ENCODE measurements at places on chromosomes 1 and 21.

DNA sequence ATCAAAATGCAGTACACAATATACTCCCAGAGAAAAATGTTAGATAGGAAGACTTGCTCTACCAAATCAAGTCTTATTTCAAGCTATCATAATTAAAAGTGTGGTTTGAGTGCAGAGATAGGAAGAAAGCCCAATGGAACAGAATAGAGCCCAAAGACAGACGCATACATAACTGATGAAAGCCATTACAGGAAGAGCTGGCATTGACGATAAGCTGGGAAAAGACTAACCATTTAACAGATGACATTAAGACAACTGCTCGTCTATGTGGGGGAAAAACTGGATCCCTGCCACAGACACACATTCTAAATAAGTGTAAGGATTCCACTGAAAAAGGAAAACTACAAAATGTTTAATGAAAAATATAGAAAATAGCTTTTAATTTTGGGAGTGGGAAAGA is 85.5 kb downstream of the NGF start:
- DNase-seq = no peak

GRCh38 chr1:182478238-182478637 is 28.3 kb downstream of the RGSL1 start:
- no peak for DNase-seq

- no peak for DNase-seq
Measured at GRCh38 chr21:33401630-33401992, 1.6 kb upstream of the IFNGR2 start.

- no peak for DNase-seq
Measured at GRCh38 chr21:45579383-45580180, 37.3 kb upstream of the SLC19A1 start.

DNA sequence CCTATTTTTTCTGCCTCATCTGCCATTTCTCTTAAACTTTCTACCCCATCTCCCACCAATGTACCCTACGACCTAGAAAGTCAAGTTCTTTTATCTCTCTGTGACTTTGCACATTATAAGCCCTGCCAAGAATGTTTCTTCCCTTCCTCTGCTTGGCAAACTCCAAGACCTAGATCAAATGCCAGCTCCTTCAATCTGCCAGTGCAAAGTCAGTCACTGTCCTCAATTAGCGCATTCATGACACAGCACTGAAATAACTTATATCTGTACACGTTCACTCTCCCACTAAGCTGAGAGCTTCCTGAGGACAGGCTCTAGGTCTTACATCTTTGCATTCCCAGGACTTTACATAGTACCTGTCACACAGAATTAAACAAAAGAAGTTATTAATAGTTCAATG is 21.4 kb upstream of the LSM10 start:
- no peak for DNase-seq

GRCh38 chr1:111769517-111770146 is 13.9 kb downstream of the DDX20 start:
- no peak for DNase-seq

DNA sequence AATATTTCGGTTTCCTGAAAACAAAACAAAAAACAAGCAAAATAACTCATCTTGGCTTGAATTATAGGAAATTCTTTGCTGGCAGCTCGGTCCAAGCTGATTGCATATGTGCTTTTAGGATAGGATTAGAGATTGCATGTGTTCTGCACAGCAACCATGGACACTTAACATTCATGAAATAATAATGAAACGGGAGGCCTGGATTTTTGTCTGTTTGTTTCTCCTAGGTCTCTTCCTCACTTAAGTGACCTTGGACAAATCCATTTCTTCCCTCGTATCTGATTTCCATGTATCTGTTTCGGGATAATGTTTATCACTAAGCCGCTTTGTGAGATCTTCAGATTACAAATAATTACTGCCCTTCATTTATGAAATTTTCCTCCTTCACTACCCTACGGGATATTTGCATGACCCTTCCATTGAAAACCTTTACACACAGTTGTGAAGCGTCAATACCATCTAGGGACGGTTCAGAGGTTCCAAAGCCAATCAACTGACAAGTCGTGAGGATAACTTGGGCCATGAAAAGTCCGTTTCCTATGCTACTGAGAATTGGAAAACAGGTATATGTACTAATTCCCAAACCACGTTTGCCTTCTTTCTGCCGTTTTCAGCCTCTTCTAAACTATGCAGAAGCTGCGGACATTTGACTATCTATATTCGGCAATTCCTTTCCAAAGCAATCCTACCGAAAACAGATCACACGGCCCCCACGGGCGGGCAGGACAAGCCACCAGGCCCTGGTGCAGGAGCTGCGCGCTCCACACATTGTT is 1.3 kb upstream of the H3-3A start:
- no peak for DNase-seq

- no peak for DNase-seq
Measured at GRCh38 chr1:150068109-150068435, 496 bp downstream of the VPS45 start.

DNA sequence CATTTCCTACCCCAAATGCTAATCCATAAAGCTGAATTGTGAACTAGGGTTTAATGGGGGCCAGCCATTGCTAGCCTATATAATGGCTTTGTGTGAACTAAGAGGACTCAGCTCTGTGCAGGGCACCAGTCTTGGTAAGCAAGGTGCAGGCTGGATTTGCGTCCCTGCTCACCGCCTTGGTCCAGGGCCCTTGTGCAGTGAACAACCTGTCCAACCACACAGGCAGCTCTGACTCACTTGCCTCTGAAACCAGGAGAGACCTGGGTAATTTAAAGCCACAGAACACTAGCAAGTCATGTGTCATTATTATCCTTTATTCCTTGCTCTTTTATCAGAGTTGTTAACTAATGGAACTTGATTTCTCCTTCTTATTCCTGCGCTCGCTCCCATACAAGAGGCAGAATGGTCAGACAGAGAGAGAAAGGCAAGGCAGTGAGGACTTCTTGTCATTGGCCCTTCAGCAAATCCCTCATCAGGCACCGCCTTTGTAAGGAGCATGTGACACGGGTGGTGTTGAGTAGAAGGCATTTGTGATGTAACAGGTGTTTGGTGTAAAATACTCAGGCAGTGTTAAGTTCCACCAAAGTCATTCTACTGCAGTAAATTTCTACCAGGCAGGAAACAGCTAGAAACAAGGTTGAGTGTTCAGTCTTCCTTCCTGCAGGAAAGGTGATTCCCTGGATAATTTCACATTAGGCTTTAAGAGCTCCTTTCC is 67.3 kb upstream of the OLIG2 start:
- no peak for DNase-seq

DNA sequence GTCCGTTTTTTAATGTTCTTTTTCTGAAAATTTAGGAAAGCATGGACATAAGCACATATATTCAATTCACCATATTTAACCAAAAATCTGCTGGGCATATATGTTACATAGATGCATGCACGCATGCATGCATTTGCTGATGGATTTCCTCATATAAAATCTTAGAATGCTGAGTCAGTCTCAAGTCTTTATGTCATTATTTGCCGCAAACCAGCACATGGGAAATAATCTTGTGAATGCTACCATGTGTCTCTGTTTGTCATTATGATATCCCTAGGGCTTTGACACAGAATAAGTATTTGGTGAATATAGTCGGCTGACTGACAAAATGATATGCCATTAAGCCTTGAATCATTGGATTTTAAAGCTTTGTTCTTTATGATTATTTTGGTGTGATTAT is 776.5 kb downstream of the KCNT2 start:
- DNase-seq = no peak

DNA sequence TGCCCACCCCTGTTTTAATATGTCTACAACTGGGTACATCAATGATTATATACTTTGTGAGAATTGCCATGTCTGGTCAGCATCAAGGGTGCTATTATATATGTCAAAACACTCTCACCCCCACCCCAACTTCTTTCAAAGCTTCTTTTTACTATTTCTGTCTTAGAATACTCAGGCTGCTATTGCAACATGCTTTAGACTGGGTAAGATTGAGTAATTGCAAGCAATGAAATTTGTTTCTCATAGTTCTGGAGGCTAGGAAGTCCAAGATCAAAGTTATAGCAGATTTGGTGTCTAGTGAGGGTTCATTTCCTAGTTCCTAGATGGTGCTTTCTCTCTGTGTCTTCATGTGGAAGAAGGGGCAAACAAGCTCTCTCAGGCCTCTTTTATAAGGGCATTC is 100.5 kb upstream of the KCNK1 start:
- no peak for DNase-seq

- no peak for DNase-seq
Measured at GRCh38 chr1:193211539-193211938, 25.1 kb upstream of the B3GALT2 start.

GRCh38 chr1:51726544-51727225 is 109.8 kb downstream of the OSBPL9 start:
- DNase-seq = no peak

DNA sequence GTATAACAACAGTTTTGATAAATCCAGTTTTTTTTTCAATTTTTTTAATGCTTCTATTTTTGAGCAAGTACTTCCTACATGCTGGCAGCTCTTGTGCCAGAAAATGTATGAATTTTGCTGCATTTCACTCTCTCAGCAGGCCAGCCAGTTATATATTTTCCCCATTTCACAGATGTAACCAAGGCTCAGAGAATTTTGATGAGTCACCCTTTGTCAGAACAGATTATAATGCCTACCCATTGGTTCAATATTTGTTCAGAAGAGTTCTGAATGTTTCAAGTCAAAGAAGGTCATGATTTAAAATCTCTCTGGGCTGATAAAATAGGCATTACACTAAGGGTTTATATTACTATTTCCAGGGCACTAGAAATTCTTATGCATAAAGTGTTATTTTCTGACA is 452.2 kb downstream of the RWDD3 start:
- DNase-seq = no peak

All from activated effector memory CD4-positive, alpha-beta T cell treated with Interleukin-2 at 50 U/mL for 16 hours (primary cell).